ENCODE measurements at places on chromosomes 13 and 19.

- DNase-seq, result no peak
These were observed at the start of gene S1PR4 for GRCh38 chr19:3178377-3178972. S1PR4 (plus strand) TSS chr19:3178769; CDS start chr19:3178793, 24 bp downstream.

DNA sequence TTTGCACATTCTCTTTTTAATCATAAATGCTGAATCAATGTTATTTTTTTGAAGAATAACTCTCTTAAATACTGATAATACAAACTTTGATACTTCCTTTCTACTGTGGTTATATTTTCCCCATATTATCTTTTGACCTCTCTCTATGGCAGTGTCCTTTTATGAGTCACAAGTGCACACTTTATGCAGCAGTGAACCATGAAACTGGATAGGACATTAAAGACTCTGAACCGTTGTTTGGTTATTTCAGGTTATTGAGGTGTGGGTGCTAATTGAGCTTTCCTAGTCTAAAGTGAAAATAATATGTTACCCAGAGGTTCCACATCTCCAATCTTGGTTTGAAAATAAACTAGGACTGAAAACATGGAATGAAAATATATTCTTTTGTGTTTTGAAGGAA lies 71.4 kb downstream of the DGKH start:
- no peak for DNase-seq

DNA sequence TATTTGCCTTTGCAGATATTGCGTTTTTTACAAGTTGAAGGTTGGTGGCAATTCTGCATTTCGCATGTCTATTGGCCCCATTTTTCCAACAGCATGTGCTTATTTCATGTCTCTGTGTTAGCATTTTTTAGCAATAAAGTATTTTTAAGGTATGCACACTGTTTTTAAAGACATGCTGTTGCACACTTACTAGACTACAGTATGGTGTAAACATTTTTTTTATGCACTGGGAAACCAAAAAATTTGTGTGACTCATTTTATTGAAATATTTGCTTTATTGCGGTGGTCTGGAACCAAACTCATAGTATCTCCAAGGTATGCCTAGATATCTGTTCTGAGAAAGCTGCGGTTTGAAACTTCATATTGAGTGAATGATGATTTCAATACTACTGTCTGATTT lies 55.4 kb upstream of the RNF113B start:
- DNase-seq, result no peak

- DNase-seq, result no peak
These were observed 6.2 kb downstream of the CARD8 start for GRCh38 chr19:48249502-48250014.

DNA sequence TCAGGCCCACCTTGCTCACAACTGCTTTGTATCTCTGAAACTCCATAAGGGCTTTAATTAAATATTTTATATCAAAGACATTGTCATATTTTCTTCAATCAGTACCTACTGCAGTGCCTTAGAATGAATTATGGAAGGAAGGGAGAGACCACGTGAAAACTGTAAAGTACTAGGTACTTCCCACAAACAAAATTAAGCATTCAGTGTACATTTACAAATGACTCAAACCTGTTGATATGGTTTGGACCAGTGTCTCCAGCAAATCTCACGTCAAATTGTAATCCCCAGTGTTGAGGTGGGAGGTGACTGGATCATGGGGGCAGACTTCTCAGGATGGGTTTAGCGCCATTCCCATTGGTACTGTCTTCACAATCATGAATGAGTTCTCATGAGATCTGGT lies 23.2 kb downstream of the KCTD12 start:
- DNase-seq, result no peak

DNA sequence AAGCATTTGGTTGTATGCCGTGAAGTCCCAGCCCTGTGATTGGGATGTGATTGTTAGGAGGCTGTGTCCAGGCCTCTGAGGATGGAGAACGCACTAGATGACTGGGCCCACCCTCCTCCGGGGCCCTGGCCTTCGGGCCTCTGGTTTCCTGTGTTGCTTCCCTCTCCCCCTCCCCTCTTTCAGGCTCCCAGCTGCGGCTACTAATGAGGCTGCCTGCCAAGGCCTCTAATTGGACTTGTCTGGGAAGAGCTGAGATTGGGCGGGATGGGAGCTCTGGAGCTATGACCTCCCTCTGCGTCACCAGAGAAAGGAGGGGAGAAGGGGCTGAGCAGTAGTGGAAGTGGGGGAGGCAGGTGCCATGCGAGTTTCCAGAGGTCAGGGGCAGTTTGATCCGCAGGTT lies 9.9 kb downstream of the PTH2 start:
- DNase-seq, result no peak

GRCh38 chr19:22622020-22622419 lies 12.1 kb upstream of the ZNF492 start:
- DNase-seq, result no peak

GRCh38 chr13:48121733-48122132 lies 26.8 kb upstream of the MED4 start:
- no peak for DNase-seq

DNA sequence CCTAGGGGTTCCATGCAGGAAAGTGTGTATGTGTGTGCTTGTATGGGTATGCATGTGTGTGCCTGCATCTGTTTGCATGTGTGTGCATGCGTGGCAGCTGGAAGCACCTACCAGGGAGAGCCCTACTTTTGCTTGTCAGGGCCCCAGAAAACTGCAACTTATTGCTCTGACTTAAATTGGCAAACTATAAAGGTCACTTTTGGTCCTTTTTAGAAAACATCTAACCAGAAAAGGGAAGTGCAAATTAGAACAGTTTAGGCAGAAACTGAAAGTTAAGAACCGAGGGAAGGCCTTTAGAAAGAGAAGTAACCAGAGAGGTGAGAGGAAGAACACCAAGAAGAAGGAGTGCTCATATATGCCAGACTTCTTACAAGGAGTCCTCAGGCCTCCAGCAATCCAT lies 32.5 kb downstream of the DLEU7 start:
- no peak for DNase-seq

DNA sequence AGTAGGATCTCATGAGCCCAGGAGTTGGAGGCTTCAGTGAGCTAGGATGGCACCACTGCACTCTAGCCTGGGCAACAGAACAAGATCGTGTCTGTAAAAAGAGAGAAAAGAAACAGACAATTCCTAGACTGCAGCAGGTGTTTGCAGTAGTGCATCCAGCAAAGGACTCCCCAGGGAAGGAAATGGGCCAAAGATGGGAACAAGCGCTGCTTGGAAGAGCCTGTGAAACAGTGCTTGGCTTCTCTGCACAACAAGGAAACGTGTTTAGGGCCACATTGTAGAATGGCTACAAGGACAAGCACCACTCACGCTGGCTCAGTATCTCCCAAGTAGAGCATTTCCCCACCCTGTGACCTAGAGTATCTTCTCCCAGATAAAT lies 35.5 kb upstream of the LDLR start:
- DNase-seq, result no peak

GRCh38 chr13:65401315-65401714 lies 1828.8 kb downstream of the PCDH9 start:
- DNase-seq, result no peak

DNA sequence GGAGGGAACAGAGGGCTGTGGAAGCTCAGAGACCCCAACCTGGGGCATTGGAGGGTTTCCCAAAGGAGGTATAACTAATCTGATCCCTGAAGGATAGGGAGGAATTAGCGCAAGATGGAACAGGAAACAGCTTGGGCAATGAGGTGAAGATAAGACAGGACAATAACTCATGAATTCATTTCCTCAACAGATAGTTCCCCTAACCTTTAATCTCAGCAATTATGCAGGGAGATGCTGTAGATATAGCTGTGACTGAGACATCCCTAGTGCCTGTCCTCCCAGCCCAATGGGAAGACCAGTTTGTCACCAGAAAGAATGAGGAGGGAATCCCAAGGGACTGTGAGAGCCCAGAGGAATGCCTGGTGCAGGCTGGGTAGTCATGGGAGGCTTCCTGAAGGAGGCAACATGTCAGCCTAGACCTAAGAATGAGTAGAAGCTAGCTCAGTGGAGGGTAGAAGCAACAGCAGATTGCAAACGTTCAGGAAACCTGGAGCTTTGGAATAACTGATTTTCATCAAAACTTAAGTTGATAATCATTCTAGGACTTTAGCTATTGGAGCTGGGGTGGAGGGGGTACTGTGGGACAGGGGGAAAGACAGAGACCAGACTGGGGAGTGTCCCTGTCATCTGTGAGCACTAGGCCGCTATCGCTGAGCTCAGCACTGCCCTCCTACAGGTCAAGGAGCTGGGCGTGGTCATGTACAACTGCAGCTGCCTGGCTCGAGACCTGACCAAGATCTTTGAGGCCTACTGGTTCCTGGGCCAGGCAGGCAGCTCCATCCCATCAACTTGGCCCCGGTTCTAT lies 18.8 kb downstream of the HIPK4 start:
- DNase-seq, result no peak

DNA sequence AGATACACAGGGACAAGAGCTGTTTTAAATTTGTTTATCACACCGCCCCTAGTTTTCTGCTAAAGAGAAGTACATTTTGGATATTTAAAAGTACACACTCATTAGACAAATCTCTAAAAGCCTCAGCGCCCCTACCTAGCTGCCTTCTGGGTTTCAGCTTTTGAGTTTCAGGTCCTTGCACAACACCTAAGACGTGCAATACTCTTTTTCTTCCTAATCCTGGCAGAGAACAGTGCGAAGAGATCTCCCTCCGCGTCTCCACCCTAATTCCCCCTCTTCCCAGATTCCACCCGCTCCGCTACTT lies 421 bp upstream of the KLF5 start:
- DNase-seq, result no peak

DNA sequence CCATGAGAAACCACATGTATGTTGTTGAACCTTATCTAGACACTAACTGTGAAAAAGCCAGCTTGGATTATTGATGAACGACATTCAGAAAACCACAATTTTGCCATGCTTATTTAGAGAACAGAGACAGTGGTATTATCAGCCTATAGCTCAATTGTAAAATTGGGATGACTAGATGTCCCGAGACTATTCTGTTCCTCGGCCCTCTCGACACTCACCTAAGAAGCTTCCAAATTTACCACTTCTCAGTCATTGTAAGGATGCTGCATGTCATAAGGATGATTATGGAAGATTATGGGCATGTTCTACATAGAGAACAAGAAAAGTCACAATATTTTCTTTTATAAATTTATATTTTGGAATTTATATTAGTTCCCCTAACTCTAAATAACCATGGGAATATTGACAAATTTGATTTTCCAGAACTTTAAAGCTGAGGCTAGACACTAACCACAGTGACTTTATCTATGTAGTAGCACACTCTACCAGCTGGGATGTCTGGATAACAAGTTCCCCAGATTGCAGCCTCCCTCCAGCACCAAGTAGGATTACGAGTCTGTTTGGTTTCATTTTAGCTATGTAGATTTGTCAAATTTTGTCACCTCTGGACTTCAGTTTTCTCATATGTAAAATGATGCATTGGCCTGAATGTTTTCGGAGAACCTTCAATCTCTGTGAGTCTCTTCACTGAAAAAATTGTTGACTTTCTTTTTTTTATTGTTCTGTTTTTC lies 513.6 kb downstream of the IRS2 start:
- no peak for DNase-seq

GRCh38 chr19:4124638-4125037 lies 716 bp upstream of the MAP2K2 start:
- no peak for DNase-seq

DNA sequence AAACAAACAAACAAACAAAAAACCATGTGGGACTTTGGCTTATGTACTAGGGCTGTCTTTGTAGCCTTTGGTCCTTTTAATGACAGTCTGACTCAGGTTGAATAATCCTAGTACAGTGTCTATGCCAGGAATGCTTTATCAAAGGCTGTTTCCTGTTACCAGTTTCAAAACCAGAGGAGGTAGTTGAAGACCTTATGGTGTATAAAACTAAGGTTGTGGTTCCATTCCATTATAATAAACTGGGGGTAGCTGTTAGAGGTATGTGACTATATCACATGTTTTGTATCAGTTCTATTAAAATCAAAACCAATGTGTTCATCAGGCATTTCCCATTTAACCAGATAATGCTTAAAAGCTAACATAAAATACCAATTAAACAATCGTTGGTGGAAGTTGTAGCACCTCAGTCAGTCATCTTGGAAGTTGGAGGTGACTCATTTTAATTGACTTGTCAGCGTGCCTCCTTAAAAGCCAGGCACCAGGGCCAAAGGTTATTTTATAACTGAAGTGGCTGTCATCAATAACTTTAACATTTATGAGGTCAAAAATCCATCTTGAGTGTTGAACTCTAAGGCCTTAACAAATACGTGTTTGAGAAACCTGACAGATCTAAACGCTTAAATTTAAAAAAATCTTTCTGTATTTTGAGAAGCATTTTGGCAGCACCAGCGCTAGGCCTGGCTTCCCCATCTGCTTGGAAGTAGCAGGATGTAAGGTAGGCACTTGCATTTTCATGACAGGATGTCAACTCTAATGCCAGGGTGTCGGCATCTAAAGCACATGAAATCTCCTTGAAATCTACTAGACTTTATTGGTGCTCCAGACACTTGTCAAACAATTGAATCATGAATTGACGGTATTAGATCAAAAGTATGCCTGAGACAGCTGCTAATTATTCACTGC lies 162.5 kb downstream of the LMO7 start:
- DNase-seq, result no peak

- no peak for DNase-seq
These were observed 38.6 kb upstream of the ITM2B start for GRCh38 chr13:48194379-48194754.

DNA sequence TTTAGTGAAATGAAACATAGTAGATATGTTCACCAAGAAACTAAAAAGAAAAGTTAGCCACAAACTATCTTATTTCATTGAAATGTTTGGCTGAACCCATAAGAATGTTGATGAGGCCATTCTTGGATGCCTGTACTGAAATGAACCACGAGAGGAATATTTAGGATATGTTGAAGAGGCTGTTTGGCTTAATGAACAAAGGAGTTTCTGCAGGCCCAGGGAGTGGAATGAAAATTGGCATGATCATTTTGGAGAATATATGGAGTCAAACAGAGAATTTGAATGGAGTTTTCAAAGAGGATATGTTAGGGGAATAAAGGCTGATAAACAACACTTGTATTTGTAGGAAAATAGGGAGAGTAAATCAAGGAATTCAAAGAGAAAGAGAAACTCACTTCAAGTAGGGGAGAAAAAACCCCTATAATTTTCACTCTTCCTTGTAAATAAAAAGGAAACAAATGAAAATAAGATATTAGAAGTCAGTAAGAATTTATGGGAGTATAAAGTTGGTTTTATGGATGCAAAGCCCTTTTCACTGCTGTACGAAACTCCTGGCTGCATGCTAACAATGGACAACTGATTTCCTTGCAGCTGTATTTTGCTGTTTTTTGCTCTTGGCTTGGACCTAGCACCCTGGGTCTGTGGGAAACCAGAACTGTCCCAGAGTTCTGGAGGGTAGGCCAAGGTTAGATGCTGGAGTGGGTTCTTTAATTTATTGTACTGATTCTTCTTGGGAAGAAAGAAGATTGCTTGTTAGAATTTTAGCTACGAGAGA lies 36.5 kb downstream of the KL start:
- DNase-seq, result no peak

GRCh38 chr13:48296528-48296927 lies 7.0 kb upstream of the RB1 start:
- DNase-seq, result no peak

DNA sequence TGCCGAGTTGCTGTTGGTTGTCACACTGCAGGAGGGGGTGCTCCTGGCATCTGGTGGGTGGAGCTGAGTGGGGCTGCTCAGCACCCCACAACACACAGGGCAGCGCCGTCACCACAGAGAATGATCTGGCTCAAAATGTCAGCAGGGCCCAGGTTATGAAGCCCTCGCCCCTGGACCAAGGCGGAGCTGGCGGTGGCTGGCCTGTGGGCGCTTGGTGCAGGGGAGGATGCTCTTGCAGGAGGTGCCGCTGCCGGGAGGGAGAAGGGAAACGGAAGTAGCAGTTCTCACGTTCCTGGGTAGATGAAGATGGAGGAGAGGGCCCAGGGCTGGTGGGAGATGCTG lies 14.2 kb upstream of the LENG8 start:
- no peak for DNase-seq

Data from vagina (tissue), 2 donors.